ENCODE measurements at places on chromosomes 2 and 18.

DNA sequence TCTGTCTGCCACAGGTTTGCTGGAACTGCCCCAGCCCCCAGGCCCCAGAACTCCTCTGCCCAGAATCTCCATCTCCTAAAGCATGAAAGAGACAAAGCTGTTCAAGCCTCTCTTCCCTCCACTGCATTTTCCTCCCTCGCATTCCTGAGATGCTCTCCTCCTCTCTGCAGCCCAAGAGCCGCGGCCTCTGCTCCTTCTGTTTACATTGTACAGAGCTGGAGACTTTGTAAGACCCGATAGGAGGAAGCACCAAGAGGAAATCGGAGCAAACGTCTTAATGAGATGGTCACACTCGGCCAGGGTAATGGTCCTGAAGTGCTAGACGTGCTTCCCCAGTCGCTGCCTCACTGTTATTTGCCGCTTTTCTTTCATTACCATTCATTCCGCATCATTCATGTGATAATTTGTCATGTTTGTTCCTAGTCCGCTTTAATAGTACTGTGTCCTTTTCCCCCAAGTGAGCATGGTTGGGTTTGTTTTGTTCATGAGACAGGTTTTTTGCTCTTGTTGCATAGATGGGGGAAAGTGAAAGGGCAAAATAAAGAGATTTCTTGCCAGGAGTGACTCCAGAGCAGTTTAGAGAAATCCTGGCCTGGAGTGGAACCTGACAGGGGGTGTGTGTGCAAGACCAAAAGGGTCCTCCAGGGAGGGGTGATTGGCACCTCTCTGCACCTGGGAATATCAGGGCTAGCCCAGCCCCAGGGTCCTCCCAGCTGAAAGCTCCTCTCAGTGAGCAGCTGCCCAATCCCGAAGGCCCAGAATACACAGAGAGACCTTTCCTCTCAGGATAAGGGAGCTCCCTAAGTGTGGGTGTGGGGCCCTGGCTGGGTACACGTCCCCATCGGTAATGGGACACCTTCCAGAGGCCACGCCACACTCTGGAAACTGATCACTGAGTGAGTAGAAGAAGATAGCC, 44.9 kb upstream of the ID2 start:
- no peak for DNase-seq

GRCh38 chr18:29034113-29034856, 857.4 kb upstream of the CDH2 start:
- DNase-seq, result no peak

DNA sequence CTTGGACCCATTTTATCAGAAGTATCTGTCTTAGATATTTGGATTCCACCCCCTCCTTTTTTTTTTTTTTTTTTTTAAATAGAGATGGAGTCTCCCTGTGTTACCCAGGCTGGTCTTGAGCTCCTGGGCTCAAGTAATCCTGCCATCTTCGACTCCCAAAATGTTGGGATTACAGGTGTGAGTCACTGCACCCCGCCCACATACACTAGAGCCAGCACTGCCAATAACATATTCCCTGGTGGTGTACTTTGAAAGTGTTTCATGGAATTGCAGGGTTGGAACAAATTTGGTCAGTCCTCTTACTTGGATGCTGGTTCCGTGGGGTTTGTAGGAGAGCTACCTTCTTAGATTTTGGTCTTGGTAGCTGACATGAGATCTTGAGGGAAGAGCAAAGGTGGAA, 15.0 kb downstream of the PDCL3 start:
- no peak for DNase-seq

- DNase-seq, result no peak
These were observed 72.5 kb upstream of the APCDD1 start for GRCh38 chr18:10381951-10382350.

DNA sequence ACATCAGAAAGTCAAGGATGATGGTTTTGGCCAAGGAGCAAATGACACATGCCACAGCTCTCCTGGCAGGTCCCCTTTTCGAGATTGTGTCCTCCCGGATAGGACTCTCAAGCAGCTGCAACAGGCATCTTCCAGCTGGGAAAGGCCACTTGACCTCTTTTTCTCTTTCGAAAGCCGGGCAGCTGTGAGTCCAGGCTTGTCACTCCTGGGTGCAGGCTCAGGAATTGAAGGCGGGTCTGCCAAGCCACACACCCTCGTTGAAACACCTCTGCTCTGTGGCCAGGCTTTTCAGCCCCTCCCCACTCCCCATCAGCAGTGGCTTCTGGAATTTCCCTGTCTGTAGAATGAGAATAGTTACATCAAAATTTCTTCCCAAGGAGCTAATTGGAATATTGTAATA, 98.0 kb downstream of the CCDC138 start:
- DNase-seq, result no peak
